NCI-H1417 treated with DMSO at 0.1 percent for 48 hours (cell line): ENCODE measurements at places on chromosomes 13 and 19.

- DNase-seq = no peak
Measured at GRCh38 chr19:11088506-11089253, 583 bp upstream of the LDLR start.

DNA sequence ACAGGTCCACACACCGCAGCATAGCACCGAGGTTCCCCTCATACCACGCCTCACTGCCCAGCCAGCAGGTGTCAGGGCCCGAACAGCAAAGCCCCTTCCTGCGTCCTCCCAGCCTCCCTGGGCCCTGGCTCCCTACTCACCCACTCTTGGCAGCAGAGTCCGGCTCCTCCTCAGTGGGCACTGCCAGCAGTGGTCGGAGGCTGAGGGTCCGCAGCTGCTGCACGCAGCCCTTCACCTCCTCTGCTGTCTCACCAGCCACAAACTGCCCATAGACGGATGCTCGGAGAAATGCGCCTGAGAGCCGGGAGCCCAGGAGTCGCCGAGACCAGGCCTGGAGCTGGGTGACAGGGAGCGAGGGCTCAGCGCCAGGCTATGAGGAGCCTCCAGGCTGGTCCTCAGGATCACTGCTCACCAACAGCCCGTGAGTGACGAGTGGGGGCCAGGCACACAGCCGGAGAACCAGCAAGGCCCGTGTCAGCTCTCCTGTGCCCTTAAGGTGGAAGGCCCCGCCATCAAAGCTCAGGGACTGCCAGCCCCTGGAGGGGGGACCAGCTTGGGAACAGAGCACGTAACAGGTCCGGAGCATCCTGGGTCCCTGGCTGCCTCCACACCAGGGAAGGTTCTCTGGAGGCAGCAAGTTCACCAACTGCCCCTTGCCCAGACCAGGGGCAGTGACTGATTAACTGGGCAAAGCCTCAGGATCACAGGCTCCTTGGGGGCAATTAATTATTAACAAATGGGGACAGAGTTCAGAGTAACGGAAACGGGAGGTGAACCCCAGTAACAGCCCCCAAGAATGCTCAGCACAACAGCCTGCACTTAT lies at the start of gene PRODH2:
Gene PRODH2, minus strand, starts transcription at position 626 of the 823 bp plus-strand sequence. Its CDS starts 40 bp downstream, at position 586.
- no peak for DNase-seq

- DNase-seq = no peak
Measured at GRCh38 chr13:110799246-110800236, 86.0 kb downstream of the ING1 start.

DNA sequence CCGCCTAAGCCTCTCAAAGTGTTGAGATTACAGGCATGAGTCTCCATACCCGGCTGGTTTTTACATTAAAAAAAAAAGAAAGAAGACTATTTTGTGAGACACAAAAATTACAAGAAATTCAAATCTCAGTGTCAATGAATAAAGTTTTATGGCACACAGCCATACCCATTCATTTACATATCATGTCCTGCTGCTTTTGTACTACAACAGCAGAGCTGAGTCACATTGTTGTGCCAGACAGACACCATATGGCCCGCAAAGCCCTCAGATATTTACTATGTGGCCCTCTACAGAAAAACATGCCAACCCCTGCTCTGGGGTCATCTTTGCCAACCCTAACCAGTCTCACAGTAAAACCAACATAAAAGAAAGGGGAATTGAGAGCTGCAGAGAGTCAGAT lies 5.3 kb downstream of the SMIM7 start:
- DNase-seq = no peak

DNA sequence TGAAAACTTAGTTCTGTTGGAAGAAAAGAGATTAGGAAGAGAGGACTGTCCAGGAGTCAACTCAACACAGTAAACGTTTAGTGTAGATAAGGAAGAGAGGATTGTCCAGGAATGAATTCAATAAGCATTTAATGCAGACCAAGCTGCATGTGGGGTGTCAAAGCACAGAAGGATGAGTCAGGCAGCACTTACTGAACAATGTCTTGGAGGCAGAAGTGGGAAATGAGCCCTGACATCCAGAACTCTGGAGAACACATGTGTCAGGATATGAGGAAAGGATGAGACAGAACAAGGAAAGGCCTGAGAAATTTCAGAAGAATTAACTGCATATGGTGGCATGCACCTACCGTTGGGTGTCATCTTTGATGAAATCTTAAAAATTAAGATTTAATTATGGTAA lies 429.2 kb upstream of the HTR2A start:
- DNase-seq = no peak

DNA sequence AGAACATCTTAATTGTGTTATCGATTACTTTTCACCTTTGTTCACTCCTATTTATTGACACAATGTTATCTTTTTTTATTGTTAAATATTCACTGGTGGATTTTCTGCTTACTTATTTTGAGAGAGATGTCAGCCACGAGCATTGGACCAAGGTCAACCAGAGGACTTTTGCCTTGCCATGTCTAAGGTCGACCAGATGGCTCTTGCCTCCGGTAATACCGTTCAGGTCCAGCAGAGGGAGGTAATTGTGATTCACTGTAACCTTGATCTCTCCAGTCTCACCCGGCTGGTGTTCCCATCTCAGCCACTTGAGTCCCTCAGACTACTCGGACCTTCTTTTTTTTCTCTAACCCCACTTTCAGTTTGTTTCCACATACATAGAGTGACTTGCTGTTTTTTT lies 1438.1 kb downstream of the UQCRFS1 start:
- DNase-seq = no peak

GRCh38 chr19:27746691-27747380 lies 1466.1 kb downstream of the UQCRFS1 start:
- no peak for DNase-seq

DNA sequence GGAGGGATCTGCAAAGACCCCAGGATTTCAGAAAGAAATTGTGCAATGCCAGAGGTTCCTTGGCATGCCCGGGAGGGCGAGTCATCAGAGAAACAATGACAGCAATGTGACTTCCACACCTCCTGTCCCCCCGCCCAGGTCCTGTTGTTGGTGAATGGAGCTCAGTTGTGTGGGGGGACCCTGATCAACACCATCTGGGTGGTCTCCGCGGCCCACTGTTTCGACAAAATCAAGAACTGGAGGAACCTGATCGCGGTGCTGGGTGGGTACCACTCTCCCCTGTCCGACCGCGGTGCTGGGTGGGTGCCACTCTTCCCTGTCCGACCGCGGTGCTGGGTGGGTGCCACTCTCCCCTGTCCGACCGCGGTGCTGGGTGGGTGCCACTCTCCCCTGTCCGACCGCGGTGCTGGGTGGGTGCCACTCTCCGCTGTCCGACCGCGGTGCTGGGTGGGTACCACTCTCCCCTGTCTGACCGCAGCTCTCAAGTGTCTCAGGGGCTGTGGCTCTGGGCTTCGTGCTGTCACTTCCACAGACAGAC lies 5.2 kb upstream of the F10 start:
- DNase-seq = no peak

GRCh38 chr13:42549552-42549936 lies 24.4 kb upstream of the TNFSF11 start:
- DNase-seq = no peak
